RWPE2 (cell line): ENCODE measurements at places on chromosomes 2 and 18.

DNA sequence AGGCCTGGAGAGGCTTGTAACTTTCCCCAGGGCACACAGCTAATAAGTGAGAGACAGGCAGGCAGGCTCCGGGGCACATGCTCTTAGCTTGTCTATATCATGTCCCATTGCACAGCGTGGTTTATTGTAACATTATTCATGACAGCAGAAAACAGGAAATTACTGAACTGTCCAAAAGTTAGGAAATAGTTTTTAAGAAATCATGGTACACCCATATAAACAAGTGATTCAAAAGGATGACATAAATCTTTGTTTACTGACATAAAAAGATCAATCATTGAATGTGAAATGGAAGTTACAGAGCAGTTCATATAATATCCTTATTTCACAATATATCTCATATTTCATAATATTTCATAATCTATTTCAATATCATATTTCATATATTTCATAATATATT, 34.3 kb upstream of the TXNDC2 start:
- DNase-seq, result no peak

DNA sequence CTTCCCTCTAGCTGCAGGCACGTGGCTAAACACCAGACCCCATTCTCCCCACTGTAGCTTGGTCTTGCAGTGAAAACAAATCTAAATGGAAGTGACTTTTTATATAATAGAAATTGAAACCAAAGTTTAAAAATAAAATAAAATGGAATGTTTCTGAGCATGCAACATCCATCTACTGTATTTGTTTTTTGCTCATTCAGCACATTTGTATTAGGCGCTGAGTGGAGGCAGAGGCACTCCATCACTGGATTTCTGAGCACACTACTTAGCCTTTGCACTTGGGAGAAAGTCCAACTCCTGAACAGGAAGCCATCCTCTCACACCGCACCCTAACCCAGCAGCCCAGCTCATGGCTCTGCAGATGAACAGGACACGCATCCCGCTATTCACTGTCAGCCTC, 37.8 kb upstream of the POU3F3 start:
- no peak for DNase-seq

DNA sequence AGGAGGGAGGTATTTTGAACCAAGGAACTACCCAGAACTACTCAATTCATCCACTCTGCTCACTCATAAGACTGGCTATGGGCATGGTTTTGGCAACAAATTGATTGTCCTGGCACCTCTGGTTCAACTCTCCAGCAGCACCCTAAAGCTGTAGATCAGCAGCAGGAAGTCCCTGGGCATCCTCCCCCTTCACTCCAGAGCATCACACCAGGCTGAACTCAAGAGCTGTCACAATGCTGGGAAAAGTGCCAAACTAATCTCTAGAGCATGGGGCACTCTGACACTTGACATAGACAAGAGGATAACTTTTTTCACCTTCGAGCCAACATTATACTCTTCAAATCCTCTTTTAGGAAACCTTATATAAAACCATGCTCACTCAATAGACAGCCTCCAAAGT, 154.1 kb upstream of the RBBP8 start:
- DNase-seq, result no peak

GRCh38 chr2:238966072-238966937, 118.4 kb downstream of the TWIST2 start:
- no peak for DNase-seq

DNA sequence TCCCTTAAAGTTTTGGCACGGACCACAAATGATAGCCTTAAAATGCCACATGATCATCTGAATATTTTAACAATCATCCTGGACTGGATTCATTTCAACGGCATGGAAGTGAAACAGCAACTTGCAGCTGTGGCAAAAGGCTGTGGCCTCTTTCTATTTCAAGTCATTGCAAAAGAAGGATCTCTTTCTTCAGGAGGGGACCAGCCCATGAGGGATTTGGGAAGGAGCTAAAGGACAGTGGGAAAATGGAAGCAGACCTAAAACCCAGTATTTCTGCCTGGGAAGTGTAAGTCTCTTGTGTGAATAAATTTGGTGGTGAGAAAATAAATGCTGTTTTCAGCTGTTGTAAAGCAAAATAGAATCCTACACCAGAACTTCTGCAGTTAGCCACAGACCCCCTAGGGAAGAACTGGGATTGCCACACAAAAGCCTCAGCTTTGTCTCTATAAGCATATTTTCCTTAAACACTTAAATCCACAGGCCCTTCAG, 107.3 kb upstream of the ZFP36L2 start:
- no peak for DNase-seq

DNA sequence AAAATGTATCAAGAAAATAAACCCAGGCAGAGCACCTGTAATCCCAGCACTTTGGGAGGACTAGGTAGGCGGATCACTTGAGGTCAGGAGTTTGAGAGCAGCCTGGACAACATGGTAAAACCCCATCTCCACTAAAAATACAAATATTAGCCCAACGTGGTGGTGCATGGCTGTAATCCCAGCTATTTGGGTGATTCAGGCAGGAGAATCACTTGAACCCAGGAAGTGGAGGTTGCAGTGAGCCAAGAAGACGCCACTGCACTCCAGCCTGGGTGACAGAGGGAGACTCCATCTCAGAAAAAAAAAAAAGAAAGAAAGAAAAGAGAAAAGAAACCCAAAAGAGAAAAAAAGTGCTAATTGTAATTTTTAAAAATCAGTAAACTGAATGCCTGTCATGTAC, 41.4 kb downstream of the DDX18 start:
- DNase-seq, result no peak

DNA sequence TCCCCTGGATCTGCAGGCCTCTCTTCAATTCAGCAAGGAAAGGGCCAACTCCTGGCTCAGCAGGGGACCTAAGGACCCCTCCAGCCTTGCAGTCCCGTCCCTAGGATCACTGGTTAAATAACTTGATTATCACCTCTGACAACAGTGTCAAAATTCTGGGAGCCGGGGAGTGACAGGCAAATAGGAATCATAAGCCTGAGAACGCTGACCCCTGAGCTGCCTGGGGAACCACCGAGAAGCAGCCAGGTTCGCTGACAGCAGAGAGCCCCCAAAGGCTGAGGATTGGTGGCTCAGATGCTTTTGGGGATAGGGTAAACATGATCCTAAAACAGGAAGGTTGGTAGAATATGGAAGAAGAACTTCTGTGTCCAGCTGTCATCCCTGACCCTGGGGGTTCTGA, 17.5 kb upstream of the TNS1 start:
- peak; percentile 23 for DNase-seq

- DNase-seq, result no peak
Measured at GRCh38 chr18:10080372-10080771, 166.6 kb downstream of the VAPA start.

GRCh38 chr18:68733707-68734106, 18.8 kb upstream of the TMX3 start:
- no peak for DNase-seq

DNA sequence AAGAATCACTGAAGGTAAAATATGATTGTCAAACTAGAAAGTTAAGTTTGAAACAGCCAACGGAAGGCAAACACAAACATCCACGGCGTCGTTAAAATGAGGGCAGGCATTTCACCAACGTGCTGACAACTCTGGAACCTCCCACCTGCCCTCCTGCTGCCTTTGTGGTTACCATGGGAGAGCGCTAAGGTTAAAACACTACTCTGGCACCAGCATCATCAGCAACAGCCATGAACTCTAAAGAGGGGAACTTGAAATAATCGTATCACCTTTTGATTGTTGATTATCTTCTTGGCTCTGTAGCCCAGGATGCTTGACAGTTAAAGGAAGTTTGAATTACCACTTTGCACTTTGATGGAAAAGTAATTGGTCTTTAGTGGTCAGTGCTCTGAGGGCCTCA, 34.7 kb downstream of the CYB5A start:
- no peak for DNase-seq

- no peak for DNase-seq
Measured at GRCh38 chr18:7980656-7981055, 413.5 kb downstream of the PTPRM start.

- no peak for DNase-seq
Measured at GRCh38 chr2:193907561-193907960, 1712.8 kb upstream of the TMEFF2 start.

DNA sequence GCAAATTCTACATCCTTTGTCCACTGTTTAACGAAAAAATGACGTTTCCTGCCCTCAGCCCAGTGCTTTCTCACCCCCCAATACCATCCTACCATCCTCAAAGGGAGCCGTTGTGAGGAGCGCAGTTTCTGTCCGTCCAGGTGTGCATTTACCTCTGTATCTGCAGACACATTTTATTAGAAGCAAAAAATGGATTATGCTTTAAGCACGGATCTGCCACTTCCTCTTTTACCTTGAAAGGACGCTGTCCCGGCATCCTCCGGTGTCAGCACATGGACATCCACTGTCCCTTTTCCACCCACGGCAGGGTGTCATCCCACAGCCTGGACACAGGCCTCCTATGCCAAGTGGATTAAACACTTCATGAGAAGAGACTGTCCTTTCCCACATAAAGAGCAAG, 7.2 kb upstream of the MAL start:
- DNase-seq, result no peak

- no peak for DNase-seq
Measured at GRCh38 chr2:171317492-171318125, 116.2 kb downstream of the METTL8 start.

- DNase-seq, result no peak
Measured at GRCh38 chr18:63795606-63796005, 20.4 kb downstream of the SERPINB7 start.

DNA sequence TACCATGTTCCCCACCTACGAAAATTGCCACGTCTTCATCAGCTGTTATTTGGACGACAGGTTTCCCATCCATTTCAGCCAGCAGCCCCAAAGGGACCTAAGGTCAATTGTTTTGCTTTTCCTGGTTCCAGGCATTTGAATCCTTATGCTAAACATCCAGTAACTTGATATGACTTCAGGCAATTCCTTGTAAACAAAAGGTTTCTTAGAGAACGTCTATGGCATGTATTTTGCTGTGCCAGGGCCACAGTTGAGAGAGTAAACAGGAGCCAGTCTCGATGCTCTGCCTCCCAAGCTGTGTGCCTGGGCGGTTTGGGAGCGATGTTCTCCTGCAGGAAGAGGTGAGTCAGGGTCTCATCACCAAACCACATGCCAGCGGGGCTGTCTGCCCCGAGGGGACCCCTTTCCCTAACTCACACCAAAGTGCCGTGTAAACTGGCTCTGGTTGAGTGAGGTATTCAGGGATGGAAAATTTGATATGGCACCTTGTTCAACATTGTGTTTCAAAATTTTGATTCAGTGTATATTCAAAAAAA, 12.9 kb upstream of the MC5R start:
- DNase-seq, result no peak

GRCh38 chr18:79353267-79353666, 42.5 kb upstream of the NFATC1 start:
- DNase-seq, result no peak

DNA sequence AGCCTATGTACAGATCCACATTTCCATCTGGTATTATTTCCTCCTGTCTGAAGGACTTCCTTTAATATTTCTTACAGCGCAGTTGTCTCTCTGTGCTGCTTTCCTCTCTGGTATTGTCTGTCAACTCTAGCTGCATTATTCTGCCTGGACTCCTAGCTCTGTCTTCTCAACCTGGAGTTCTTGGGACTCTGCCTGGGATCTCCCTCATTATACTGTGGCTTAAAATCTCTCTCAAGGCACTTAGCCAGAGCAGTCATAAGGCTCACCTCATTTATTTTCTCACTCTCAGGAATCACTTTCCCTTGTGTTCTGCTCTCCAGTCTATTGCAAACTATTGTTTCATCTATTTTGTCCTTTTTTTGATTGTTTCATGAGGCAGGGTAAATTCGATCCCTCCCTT, 850.4 kb downstream of the ERBB4 start:
- DNase-seq, result no peak

DNA sequence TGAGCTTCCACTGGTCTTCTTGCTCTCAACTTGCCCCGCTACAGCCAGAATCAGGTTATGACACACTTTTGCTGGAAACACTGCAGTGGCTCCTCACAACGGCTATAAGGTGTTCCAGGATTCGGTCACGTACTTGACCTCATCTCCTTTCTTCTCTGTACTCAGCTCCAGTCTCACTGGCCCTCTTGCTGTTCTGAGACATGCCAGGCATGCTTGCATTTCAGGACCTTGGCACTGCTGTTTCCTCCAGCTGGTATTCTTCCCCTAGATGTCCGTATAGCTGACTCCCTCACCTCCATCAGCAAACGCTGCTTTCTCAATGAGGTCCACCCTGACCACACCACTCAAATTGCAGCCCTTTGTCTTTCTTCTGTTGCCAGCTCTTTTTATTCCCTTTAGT, 31.9 kb upstream of the C1GALT1C1L start:
- DNase-seq, result no peak

DNA sequence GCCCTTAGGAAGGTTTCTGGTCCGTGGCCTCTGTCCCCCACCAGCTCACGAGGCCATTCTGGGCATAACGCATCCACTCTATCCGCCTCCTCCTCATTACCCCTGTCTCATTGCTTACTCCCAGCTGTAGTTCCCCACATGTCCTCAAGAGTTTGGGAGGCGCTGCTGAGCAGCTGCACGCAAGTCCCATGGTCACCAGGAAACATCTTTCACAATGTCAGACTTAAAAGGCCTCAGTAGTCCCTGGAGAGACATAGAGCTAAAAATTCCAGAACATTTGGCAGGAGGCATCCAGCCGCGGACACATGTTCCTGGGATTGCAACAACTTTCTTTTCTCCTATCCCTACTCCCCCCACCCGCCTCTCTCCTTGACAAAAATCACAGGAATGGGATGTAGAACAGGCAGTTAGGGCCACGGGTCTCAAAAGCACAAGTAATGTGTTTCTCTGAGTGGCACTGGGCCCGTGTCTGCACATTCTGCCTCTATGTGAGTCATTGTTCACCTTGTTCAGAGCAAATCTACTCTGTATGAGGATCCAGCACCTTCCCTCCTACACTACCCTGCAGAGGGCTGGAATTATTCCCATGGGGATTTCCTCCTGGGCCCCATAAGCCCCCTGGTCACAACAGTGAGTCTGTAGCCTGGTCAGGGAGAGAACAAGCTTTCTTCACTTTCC, 8.1 kb downstream of the LBH start:
- no peak for DNase-seq

DNA sequence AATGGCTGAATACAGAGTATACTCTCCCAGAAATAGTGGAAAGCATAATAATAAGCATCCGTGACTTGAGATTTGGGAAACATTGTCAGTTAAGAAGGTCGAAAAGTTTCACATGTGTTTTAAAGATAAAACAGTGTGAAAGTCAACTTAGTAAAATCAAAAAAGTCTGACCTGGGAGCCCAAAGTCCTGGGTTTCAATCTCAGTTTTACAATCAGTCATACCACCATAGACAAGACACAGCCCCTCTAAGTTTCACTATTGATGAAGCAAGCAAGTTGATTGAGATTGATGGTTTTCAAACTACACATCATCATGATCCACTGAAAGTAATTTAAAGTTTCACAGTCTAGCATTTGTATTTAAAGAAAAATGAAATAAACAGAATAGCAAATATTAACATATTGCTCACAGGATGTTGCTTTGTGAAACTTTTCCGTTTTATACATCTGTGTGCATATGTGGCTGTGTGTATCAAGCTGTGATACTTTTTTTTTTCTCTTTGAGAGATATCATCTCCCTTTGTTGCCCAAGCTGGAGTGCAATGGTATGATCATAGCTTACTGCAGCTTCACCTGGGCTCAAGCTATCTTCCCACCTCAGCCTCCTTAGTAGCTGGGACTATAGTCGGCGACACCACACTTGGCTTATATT, 71.1 kb downstream of the PIK3C3 start:
- no peak for DNase-seq
